Globus pallidus (tissue), 1 donor: ENCODE measurements at places on chromosomes 1 and 21.
A peak's percentile ranks its signal among the peaks of the same experiment; 100 is the strongest.

- peak; percentile 42 for DNase-seq
Observed at GRCh38 chr1:28926629-28927265, 12.4 kb downstream of the EPB41 start.

GRCh38 chr1:218611916-218612585 is 266.9 kb downstream of the TGFB2 start:
- DNase-seq: no peak

DNA sequence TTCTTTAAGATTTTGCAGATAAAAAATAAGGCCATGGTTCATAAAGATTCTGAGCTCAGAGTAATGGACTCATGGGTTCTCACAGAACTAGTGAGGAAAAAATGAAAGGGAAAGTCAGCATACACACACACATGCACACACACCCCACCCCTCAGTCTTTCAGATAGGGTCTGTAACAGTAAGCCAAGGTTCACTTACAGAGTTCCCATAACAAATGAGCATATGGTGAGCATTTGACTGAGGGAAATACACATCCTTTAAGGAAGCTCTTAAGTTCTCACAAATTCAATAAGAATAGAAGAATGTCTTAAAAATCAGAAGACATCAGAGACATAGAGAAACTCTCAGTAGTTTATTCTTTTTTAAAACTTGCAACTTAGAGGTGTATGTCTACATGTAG is 57.9 kb downstream of the NTMT2 start:
- no peak for DNase-seq

DNA sequence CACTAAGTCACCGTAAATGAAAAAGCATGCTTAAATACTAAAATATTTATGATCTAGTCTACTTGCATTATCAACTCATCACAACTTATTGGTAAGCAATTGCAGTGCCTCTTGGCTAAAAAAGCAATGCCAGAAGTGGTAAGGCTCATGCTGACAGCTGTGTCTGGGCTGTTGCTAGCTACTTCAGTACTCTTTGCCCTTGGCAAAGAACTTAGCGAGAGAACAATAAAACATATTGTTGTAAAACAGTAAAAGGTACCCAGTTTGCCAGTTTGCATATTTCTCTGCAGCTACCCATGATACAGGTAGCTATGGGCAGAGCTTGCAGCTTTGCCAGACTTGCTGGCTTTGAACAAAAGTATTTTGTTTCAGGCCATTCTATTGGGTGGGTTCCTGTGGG is 73.1 kb downstream of the ATP6V1G3 start:
- DNase-seq: no peak

GRCh38 chr1:100717218-100717617 is 2.3 kb upstream of the VCAM1 start:
- no peak for DNase-seq

DNA sequence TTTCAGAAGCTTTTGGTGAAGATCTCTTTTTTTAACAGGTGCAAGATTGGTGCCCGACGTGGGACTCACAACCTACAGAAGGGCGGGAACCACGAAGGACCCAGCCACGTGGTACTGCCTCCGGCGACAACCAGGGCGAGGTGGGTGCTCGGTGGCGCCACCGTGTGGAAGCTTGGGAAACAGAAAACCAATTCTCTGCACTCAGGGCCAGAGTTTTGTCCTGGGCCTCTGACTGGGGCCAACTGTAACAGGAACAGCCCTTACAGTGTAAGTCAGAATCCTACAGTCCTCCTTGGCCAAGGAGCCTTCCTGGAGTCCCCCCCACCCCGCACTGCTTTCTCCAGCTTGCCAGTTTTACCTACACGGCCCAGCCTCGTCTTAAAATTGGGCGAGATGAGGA is 11.6 kb upstream of the S100A7A start:
- no peak for DNase-seq

- DNase-seq: no peak
Observed at GRCh38 chr1:154329152-154329521, 3.8 kb downstream of the ATP8B2 start.

GRCh38 chr1:155077758-155078445 is 735 bp upstream of the EFNA3 start:
- DNase-seq: no peak

DNA sequence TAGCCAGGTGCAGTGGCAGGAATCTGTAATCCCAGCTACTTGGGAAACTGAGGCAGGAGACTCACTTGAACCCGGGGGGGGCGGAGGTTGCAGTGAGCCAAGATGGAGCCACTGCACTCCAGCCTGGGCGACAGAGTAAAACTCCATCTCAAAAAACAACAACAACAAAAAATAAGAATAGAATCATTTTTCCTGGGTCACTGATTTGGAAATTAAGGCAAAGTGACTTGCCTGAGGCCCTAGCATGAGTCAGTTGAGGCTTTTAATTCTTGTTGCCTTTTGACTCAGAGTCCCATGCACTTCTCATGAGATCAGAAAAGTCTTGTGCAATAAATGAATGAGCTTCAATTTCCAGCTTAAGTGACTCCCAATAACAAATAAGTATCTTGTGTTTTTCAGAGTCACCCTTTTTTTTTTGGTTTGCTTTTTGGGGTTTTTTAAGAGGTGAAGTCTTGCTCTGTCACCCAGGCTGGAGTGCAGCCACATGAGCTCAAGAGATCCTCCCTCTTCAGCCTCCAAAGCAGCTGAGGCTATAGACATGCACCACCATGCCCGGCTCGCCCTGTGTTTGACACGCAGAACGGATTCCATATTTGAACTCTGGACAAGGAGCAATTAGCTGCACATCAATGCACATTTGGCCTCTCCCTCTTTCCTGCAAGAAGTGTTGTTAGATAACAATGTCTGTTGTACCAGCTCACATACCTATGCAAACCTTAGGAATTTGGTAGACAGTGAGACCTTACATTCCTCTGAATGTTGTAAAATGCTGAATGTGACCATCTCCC is 3.4 kb upstream of the PLEKHM2 start:
- no peak for DNase-seq

GRCh38 chr1:24111996-24112779 is at the start of gene MYOM3:
Gene MYOM3 (minus strand): TSS chr1:24112135. CDS start chr1:24108636, 3,499 bp downstream.
- peak; percentile 16 for DNase-seq

- DNase-seq: no peak
Observed at GRCh38 chr1:34640654-34641401, 114.0 kb upstream of the GJB5 start.

- DNase-seq: no peak
Observed at GRCh38 chr1:28516518-28516956, 10.7 kb downstream of the RCC1 start.

DNA sequence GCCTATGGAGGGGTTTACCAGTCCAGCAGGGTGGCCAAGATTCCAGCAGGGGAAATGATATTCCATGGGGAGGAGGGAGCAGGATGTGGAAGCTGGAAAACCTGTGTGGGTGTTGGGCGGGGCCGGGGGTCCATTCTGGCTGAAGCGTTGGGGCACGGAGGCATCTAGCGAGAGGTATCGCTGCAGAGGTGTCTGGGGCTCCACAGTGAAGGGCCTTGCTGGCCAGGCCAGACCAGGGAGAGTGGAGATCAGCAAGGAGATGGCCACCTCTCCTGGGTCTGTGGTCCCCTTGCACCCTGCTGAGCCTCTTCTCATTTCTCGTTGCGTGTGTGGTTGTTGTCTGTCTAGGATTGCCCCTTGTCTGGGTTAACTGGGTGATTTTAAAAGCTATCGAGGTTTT is 6.2 kb downstream of the COQ8A start:
- no peak for DNase-seq

GRCh38 chr1:192161976-192162375 is 3.7 kb downstream of the RGS18 start:
- DNase-seq: no peak

DNA sequence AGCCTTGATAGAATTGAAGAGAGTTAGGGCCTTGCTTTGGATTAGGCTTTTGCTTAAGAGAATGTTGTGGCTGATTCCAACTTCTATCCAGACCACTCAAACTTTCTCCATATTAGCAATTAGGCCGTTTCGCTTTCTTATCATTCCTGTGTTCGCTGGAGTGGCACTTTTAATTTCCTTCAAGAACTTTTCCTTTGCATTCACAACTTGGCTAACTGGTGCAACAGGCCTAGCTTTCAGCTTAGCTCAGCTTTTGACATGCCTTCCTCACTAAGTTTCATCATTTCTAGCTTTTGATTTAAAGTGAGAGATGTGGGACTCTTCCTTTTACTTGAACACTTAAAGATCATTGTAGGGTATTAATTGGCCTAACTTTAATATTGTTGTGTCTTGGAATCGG is 183.6 kb upstream of the L1TD1 start:
- DNase-seq: no peak

GRCh38 chr1:87318056-87318650 is 10.5 kb upstream of the LMO4 start:
- DNase-seq: no peak

DNA sequence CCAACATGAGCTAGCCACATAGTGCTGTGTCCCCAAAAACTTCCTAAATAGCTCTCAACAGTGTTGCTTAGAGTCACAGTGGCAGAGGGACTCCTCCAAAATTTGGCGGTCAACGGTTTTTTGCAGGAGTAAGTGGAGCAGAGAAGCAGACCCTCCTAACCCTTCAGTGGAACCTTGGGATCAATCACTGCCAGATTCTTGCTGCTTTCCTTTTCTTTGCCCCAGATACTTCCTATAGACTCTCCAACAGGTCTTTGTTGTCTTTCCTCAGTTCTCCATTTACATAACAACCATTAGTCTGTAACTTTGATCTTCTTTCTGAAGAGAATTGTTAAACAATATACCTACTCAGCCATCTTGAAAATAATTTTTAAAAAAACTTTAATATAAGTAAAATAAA is 556.1 kb downstream of the BRINP3 start:
- DNase-seq: no peak

- no peak for DNase-seq
Observed at GRCh38 chr1:235588916-235589515, 60.6 kb downstream of the GNG4 start.
